ENCODE measurements at places on chromosomes 5 and 9.
A peak's percentile ranks its signal among the peaks of the same experiment; 100 is the strongest.

DNA sequence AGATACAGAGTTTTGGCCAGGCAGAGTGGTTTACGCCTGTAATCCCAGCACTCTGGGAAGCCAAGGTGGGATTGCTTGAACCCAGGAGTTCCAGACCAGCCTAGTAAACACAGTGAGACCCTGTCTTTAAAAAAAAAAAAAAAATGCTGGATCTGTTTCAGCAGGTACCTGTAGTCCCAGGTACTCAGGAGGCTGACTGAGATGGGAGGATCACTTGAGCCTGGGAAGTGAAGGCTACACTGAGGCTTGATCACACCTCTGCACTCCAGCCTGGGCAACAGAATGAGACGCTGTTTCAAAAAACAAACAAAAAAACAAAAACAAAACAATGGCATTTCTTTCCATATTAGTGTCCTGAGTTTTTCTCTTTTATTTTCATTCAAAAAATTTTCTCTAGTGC lies 19.0 kb downstream of the UNC13B start:
- no peak for DNase-seq

DNA sequence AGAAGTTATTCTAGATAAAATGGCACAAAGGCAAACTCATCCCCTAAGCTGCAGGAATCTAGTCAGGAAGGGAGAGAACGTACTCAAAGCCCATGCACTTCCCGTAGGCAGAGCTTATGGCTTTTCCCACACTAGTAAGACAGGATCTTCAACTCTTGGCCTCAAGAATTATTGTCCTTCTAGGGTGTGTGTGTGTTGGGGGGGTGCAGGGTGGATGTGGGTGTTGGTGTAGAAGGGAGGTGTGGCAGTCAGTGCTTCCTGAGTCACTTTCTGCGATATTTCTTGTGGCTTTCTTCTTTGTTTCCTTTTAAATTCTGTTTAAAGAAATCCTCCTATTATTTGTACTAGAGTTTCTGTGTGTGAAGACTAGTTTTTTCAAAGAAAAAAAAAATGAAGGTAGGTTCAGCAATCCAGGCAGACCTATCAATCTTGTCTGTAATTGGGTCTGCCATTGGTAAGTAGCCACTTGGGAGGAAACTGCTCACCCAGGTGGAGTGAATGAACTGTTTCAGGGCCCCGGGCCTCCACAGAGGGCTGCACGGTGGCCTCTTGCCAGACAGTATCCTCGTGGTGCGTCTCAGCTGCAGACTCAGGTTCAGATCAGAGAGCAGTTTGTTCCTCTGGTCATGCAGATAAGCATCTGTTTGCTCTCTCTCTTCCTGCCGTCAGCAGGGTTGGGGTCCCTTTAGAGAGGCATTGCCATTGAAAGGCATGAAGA lies 131.9 kb downstream of the NPR3 start:
- DNase-seq = no peak

GRCh38 chr9:84698323-84698722 lies 28.8 kb downstream of the NTRK2 start:
- DNase-seq = no peak

DNA sequence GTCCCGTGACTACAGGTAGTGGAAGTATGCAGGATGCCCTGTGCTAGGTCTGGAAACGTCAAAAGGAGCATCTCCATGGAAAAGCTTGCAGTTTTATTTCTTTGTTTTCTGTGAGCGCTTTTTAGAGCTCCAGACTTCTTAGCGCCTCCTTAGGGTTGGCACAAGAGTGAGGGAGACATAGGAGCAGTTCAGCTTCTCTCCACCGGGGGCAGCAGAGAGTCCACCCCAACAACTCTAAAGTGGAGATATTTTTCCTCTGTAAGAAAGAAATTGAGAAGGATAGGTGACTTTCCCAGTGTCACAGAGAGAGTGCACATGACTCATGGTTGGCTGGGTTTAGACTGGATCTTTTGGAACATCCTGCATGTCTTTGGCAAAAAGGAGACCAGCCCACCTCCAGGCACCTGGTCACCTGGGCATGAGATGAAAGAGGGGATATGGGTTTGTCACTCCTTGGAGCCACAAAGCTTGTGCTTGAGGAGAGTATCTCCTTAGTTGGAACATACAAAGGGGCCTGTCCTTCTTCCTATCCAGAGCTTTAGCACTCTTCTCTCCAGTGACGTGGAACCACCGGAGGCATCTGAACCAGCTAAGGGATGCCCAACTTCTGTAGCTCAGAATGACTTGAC lies 637.7 kb downstream of the SEMA5A start:
- DNase-seq = no peak

- no peak for DNase-seq
Measured at GRCh38 chr9:32573821-32574220, 862 bp upstream of the NDUFB6 start.

DNA sequence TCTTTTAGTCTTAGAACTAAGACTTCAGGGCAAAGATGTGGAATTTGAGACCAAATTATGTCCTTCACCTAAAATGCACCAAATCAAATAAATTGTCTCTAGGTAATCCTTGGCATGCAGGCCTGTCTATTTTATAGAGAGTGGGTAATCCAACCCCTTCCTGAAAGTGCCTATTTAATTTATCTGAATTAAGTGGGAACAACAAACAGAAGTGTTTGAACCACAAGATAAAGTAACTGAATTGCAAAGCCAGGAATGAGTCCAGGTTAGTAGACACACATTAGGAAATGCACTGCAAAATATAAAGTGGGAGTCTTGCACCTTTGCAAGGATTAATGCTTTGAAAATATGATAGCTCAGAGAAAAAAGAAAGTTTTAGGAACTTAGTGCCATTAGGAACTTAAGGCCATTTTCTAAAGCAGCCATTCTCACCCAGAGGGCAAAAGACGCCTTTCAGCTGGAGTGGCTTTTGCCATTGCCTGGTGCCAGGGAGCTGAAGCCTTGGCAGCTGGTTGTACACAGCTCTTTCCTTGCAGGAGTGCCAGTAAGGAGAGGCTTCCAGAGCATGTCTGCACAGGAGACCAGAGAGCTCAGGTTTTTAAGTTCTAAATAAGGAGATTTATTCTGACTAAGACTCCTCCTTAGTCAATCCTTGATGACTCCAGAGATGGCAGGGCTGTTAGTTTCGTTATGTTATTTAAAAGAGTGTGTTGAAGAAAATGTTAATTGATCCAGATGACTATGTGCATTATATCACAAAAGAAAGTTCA lies 151.7 kb upstream of the ELL2 start:
- DNase-seq = no peak

DNA sequence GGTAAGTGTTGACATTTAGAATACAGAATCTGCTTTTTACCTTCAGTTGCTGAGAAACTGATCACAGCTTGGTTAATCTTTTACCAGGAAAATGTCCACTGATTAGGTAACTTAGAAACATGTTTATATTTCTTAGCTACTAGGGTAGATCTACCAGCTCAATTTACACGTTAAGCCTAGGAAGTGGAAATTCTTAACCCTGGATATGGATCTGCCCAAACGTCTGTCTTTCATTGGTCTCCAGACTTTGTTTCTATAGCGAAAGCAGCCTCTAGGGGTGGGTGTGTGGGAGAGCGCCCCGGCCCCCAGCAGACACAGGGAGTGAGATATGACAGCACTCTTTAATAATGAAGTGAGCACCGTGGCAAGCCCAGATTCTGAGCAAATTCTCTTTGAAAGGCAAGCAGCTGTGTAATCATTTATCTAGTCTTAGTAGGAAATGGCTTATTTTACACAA lies 141.6 kb upstream of the ZNF608 start:
- DNase-seq = no peak

GRCh38 chr5:146394486-146394885 lies 52.6 kb upstream of the TCERG1 start:
- DNase-seq = no peak

DNA sequence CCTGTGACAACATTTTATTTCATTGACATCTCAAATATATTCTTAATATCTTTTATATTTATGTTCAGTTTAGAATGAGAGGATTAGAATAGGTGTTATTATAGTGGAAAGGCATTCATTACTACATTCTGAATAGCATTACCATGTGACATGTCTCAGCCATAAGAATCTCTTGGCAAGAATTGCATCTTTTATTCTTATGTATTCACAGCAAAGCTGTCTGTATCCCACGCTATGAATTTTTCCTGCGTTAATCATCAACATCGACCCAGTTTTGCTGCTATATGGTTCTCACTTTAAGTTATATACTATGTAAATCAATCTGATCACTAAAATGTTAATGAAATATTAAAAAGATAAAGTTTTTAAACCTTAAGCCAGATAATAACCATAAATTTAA lies 248.6 kb downstream of the TMEM232 start:
- DNase-seq = no peak

- DNase-seq = peak; percentile 88
Measured at GRCh38 chr5:143023411-143024096, 253.4 kb downstream of the ARHGAP26 start.

GRCh38 chr9:126531035-126531571 lies 82.6 kb upstream of the LMX1B start:
- DNase-seq = no peak

GRCh38 chr5:154501566-154501965 lies 23.5 kb upstream of the HAND1 start:
- no peak for DNase-seq

DNA sequence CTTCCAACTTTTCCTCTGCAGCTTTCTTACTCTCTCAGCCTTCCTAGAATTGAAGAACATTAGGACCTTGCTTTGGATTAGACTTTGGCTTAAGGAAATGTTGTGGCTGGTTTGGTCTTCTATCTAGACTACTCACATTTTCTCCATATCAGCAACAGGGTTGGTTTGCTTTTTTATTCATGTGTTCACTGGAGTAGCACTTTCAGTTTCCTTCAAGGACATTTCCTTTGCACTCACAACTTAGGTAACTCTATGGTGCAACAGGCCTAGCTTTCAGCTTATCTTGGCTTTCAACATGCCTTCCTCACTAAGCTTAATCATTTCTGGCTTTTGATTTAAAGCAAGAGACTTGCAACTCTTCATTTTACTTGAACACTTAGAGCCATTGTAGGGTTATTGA lies 153.1 kb downstream of the CCDC192 start:
- DNase-seq = peak; percentile 64

GRCh38 chr5:57067597-57067924 lies 106.3 kb upstream of the GPBP1 start:
- no peak for DNase-seq

DNA sequence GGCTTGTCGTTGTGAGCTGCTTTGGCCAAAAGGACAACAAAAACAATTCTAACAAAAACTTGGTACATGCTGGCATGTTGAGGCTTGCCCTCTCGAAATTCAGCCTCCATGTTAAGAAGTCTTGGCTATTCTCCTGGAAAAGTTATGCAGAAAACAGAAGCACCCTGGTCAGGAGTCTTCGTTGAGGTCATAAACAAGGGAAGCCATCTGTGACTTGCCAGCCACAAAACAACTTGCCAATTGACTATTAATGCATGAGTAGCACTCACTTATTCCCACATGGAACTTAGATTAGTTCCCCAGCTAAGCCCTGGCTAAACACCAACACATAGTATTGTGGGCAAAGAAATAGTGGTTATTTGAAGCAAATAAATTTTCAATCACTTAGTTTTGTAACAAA lies 521.0 kb upstream of the CHD1 start:
- DNase-seq = no peak

GRCh38 chr5:117103703-117104102 lies 529.1 kb upstream of the SEMA6A start:
- no peak for DNase-seq

DNA sequence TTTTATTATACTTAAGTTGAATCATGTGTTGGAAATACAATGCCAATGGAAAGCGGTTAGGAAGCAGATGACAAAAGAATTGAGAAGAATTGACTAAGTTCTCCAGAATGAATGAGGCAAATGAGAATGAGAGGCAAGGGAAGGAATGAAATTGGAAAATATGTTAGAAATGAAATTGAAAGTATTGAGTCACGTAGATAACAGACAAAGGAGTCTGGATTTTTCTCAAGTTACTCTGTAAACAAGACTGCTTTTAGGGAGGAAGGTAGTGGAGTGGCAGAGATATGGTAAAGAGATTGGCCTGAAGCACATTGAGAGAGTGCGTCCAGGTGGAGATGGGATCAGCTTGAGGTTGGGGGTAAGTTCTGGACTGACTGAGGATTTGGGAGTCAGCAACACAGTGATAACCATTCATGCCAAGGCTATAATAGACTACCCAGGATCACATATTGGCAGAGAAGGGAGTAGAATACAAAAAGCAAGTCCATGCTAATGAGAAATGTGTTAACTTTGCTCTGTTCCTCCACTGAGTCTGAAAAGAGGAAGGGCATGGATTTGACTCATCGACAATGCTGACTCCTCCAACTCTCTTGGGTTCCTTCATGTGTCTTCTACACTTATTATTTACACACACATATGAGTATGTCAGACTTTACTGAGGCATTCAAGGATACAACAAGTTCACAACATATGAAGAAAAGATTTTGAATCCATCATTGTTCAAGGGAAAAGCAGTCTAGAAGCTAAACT lies 814.2 kb upstream of the ZNF608 start:
- DNase-seq = no peak

DNA sequence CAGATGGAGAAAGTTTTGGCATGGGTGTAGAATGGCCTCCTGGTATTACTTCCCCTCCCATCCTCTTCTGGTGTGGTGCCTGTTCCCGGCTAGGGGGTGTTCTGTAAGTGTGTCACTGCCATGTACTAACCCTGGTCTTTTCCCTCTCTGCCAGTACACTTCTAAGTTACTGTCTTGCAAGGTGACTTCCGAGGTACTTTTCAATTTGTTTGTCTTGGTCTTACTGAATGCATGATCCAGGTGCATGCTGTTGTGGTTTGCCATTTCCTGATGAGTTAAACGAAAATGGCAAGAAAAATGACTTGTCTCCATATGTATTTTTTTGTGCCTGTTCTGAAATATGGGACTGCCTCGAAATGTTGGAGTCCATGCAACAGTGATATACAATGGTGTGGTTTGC lies 46.0 kb downstream of the C9orf152 start:
- DNase-seq = peak; percentile 73

GRCh38 chr5:37619353-37619752 lies 220.5 kb downstream of the GDNF start:
- no peak for DNase-seq

- DNase-seq = no peak
Measured at GRCh38 chr9:97411440-97411788, 482 bp upstream of the TDRD7 start.

DNA sequence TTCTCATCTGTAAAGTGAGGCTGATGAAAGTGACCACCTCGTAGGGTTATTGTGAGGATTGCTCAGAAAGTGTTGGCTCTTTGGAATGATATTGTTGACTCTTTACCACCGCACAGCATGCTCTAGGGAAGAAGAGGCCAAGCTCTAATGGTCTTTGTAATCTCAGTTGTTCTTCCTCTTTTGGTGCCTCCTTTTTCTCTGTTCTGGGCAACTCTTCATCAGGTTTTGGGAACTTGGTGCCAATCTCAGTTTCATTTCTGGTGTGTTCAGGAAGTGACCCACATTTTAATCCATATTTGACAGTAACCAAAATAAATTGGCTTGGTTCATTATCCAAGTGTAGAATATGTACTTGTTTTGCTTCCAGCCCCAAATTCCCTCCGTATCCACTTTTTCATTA lies 25.1 kb downstream of the ARHGAP26 start:
- DNase-seq = no peak

GRCh38 chr5:99795031-99795430 lies 740.1 kb upstream of the FAM174A start:
- DNase-seq = no peak

- DNase-seq = no peak
Measured at GRCh38 chr9:124481115-124481514, 26.1 kb downstream of the NR5A1 start.

GRCh38 chr9:18996211-18996610 lies 36.8 kb downstream of the SAXO1 start:
- DNase-seq = no peak

Data from T-helper 2 cell (primary cell).